ENCODE measurements at places on chromosomes 7 and 10. TPM values are rescaled to one million over a fixed set of nuclear protein-coding genes. Genes with fewer than 3 reads are reported as not detected.

The FASTK gene
- total RNA-seq = 145 TPM

The TMEM176B gene
- total RNA-seq = not detected

The TMEM225B gene
- total RNA-seq = not detected

The NRF1 gene
- 7.0 TPM for total RNA-seq

The CFAP70 gene
- 0.43 TPM for total RNA-seq

The EMX2 gene
- total RNA-seq = 13.4 TPM

The CAMK2G gene
- total RNA-seq = 29.1 TPM

The RBM48 gene
- 12.8 TPM for total RNA-seq

The TEX36 gene
- not detected for total RNA-seq

The GLRX3 gene
- total RNA-seq = 90.9 TPM

The CHAT gene
- not detected for total RNA-seq

The PAX4 gene
- total RNA-seq = not detected

The KLF14 gene
- not detected for total RNA-seq

The C10orf105 gene
- not detected for total RNA-seq

The WIPF3 gene
- total RNA-seq = not detected

The FAM204A gene
- total RNA-seq = 54.6 TPM

The GDF2 gene
- not detected for total RNA-seq

The GATA3 gene
- total RNA-seq = not detected
